ENCODE measurements at places on chromosomes 5 and 9.
A peak's percentile ranks its signal among the peaks of the same experiment; 100 is the strongest.

DNA sequence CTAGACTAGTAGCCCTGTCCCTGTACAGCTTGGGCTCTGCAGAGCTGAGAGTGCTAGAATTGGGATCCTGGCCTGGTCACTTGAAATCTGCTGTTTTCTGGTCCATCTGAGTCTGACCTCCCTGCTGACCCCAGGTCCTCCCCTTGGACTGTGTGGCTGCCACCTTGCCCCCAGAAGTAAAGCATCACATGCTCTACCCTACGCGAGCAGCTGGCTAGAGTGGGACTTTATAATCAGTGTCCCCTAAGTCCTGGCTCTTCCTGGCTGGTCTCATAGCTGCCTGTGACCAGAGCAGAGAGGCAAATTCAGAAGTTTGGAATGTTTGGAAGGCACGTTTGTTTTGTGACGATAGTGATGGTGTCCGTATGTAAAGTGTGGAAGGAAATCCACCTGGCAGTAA lies 81.0 kb downstream of the ARHGEF28 start:
- H3K4me3 ChIP-seq: no peak overlapping the region
- H3K27me3 ChIP-seq: no peaks in the 10 kb centered on the region
- DNase-seq: no peak
- no peaks in the 10 kb centered on the region for H3K4me1 ChIP-seq
- no peak overlapping the region for H3K27ac ChIP-seq

GRCh38 chr5:57176350-57176857 lies 2.5 kb downstream of the GPBP1 start:
- peak overlapping the region; percentile 100 for H3K27ac ChIP-seq
- peaks cover 23% of the 10 kb centered on the region for H3K4me1 ChIP-seq
- H3K4me3 ChIP-seq: peak overlapping the region; percentile 93

GRCh38 chr5:158390577-158390976 lies 531.6 kb upstream of the CLINT1 start:
- no peaks in the 10 kb centered on the region for H3K36me3 ChIP-seq
- H3K27ac ChIP-seq: no peak overlapping the region
- no peaks in the 10 kb centered on the region for H3K27me3 ChIP-seq

- H3K27ac ChIP-seq: no peak overlapping the region
- no peak overlapping the region for H3K4me3 ChIP-seq
- H3K27me3 ChIP-seq: no peaks in the 10 kb centered on the region
- DNase-seq: no peak
- no peaks in the 10 kb centered on the region for H3K4me1 ChIP-seq
Observed at GRCh38 chr9:99235926-99236634, 14.0 kb downstream of the SEC61B start.

DNA sequence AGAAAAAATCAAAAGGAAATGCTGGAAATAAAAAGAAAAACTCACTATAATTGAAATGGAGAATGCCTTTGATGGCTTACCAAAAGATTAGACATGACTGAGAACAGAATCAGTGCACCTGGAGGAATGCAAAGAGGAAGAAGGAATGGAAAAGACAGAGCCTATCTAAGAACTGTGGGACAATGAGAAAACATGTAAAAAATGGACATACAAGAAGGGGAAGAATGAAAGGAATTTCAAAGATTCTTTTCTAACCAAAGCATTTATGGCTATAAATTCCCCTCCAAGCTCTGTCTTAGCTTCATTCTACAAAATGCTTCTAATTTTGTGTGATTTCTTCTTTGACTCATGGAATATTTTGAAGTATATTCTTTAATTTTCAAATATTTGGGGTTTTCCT lies 47.5 kb upstream of the CLK4 start:
- H3K4me3 ChIP-seq: no peak overlapping the region
- no peaks in the 10 kb centered on the region for H3K36me3 ChIP-seq
- no peak overlapping the region for H3K27ac ChIP-seq

DNA sequence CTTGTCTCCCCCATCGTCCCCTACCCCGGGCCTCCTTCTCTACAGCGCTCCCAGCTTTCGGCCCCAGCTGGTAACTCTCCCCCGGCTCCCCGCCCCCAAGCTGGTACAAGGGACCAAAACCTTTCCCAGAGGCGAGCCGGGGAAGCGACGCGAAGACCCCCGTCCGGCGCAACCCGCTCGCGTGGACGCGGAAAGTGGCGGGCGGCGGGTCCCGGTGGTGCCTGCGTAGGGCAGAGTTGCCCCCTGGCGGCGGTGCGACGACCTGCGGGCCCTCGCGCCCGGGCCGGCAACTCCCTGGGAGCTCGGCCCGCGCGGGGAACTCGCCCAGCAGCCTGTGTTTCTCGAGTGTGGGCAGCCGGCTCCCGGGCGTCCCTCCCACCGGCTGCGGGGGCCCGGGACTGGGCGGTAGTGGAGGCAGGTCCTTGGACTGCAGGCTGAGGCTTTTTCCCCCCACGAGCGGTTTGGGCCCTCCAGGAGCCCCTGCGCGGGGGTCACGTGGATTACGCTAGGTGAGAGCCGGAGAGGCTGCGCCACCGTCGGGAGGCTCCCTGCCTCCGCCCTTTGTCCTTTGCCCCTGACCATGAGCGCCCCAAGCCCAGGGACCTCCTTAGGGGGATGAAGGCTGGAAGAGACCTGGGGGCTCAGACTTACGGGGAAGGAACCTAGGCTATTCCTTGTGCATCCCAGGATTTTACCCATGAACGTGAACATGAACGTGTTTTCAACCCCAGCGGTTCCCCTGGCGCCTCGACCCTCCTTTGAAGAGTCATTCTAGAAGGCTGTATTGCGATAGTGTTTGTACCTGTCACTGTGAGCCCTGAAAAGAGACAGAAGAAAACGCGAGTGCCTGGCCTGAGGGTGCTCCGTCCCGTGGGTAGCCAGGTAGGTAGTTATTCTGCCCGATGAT lies 2.9 kb upstream of the FOXD1 start:
- H3K27me3 ChIP-seq: peaks cover 54% of the 10 kb centered on the region
- H3K36me3 ChIP-seq: no peaks in the 10 kb centered on the region
- peak; percentile 47 for DNase-seq
- no peak overlapping the region for H3K4me3 ChIP-seq
- peaks cover 19% of the 10 kb centered on the region for H3K4me1 ChIP-seq
- no peak overlapping the region for H3K27ac ChIP-seq

GRCh38 chr5:65986050-65986451 lies 59.7 kb downstream of the ERBIN start:
- no peak for DNase-seq
- H3K27ac ChIP-seq: no peak overlapping the region
- no peaks in the 10 kb centered on the region for H3K36me3 ChIP-seq
- H3K4me3 ChIP-seq: no peak overlapping the region
- H3K4me1 ChIP-seq: peaks cover 4% of the 10 kb centered on the region

DNA sequence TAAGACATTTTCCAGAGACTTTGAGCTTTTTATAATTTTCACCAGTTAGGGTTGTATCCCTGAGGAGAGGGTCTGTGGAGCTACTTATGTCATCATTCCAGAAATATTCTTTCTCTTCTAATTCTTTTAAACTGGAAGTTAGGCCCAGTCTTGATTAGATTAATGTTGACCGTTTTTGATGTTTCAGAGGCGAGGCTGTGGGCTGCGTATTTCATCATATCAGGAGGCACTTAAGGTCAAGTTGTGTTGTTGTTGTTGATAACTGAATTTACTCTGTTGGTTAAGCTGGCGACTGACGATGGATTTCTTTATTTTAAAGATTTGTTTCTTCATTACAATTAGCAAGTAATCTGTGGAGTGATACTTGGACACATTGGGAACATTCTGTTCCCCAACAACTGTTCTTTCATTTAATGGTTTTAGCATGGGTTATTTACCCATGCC lies 20.1 kb downstream of the IPO11 start:
- no peak for DNase-seq
- no peak overlapping the region for H3K4me3 ChIP-seq
- no peaks in the 10 kb centered on the region for H3K4me1 ChIP-seq
- H3K36me3 ChIP-seq: no peaks in the 10 kb centered on the region

DNA sequence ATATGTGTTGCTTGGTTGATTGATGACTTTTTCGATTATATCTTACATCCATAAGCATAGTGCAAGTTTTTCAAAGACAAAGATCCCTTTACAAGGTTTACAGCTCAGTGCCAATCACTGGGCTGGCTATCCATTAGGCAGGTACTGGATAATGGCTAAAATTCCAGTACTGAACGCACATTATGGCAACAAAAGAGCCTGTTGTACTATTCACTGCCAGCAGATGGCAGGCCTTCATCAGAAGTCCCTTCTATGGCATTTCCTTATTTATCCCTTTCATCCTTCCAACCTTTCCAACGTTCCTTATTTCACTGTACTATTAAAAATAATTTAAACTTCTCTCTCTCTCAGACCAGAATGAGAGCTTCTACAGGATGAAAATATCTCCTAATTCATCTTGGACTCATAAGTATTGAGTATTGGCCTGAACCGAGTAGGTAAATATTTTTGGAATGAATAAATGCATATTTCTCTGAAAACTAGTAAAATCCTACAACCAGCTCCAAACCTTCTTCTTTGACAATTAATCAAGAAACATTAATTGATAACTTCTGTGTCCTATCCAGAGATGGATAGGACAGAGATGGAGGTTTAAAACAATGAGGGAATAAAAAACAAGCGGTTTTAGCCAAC lies 6.7 kb upstream of the WNT8A start:
- DNase-seq: peak; percentile 6
- no peaks in the 10 kb centered on the region for H3K27me3 ChIP-seq
- H3K4me1 ChIP-seq: no peaks in the 10 kb centered on the region
- no peak overlapping the region for H3K4me3 ChIP-seq
- H3K36me3 ChIP-seq: no peaks in the 10 kb centered on the region
- H3K27ac ChIP-seq: no peak overlapping the region

- no peak overlapping the region for H3K27ac ChIP-seq
- H3K27me3 ChIP-seq: no peaks in the 10 kb centered on the region
- no peaks in the 10 kb centered on the region for H3K4me1 ChIP-seq
- H3K4me3 ChIP-seq: no peak overlapping the region
- no peak for DNase-seq
- no peaks in the 10 kb centered on the region for H3K36me3 ChIP-seq
Observed at GRCh38 chr5:162683284-162683683, 615.7 kb downstream of the GABRG2 start.

- DNase-seq: no peak
- H3K4me3 ChIP-seq: no peak overlapping the region
- H3K36me3 ChIP-seq: no peaks in the 10 kb centered on the region
- no peaks in the 10 kb centered on the region for H3K27me3 ChIP-seq
- H3K27ac ChIP-seq: no peak overlapping the region
Observed at GRCh38 chr9:95429096-95429495, 87.7 kb downstream of the PTCH1 start.

- no peak for DNase-seq
- no peaks in the 10 kb centered on the region for H3K27me3 ChIP-seq
- peaks cover 29% of the 10 kb centered on the region for H3K36me3 ChIP-seq
Observed at GRCh38 chr5:131671994-131672655, 37.1 kb upstream of the RAPGEF6 start.

- H3K27ac ChIP-seq: no peak overlapping the region
- DNase-seq: no peak
- H3K36me3 ChIP-seq: no peaks in the 10 kb centered on the region
- no peak overlapping the region for H3K4me3 ChIP-seq
- no peaks in the 10 kb centered on the region for H3K27me3 ChIP-seq
- H3K4me1 ChIP-seq: no peaks in the 10 kb centered on the region
Observed at GRCh38 chr9:20906326-20906725, 125.1 kb downstream of the HACD4 start.
